ENCODE measurements at places on chromosomes 2 and 18. TPM values are rescaled to one million over a fixed set of nuclear protein-coding genes. Genes with fewer than 3 reads are reported as not detected.

DNA sequence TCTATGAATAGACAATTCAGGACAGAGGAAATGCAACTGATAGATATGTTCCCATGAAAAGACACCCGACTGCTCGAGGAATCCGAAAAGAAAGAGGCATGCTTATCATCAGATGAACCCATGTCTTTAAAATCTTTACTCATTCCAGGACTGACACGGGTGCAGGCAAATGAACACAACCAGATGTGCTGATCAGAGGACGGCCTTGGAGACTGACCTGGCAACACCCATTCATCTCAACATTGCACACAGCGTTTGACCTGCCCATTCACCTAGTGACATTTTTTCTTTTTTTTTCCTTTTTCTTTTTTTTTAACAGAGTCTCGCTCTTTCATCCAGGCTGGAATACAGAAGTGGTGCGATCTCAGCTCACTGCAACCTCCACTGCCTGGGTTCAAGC, 377.5 kb downstream of the EIPR1 start:
- DNase-seq: no peak

GRCh38 chr2:42102591-42103450, 55.0 kb downstream of the PKDCC start:
- DNase-seq: no peak

- no peak for DNase-seq
Measured at GRCh38 chr2:216680951-216681629, 14.3 kb downstream of the IGFBP5 start.

GRCh38 chr2:128469203-128469602, 150.5 kb upstream of the HS6ST1 start:
- DNase-seq: no peak

DNA sequence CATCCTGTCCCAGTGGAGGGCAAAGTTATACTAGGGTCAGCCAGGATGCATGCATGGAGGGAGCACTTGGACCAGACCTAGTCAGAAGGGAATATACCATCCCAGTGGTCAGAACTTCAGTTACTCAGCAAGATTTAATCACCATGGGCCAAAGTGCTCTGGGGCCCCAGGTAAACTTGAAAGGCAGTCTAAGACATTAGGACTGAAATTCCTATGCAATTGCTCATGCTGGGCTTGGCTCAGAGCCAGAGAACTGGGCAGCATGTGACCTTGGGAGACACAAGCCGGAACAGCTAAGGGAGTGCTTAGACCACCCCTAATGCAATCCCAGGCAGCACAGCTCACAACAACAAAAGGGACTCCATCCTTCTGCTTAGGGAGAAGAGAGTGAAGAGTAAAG, 401.3 kb downstream of the KCNJ3 start:
- DNase-seq: no peak

- DNase-seq: no peak
Measured at GRCh38 chr18:56257205-56257604, 381.2 kb downstream of the TXNL1 start.

DNA sequence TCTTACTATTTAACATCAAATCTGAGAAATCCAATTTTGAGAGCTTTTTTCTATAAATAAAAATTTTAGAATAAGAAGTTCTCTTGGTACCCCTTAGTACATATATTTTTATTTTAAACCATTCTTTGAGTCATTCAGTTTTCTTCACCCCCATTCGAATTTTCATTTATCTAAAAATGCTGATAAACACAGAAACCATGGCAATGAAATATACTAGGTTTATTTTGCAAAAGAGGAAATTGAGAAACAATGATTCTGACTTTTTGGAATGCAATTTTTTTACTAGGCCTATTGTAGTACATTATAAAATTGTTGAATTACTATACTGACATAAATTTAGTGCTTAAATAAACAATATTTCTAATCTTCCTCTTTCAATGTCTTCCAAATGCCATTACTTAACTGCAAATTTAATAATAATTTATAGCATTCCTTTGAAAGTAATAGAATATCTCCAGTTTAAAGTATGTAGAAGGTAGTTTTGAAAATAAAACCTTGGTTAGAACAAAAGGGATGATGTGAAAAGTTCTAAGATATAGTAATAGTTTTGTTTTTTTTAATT, 46.3 kb downstream of the TANK start:
- no peak for DNase-seq

DNA sequence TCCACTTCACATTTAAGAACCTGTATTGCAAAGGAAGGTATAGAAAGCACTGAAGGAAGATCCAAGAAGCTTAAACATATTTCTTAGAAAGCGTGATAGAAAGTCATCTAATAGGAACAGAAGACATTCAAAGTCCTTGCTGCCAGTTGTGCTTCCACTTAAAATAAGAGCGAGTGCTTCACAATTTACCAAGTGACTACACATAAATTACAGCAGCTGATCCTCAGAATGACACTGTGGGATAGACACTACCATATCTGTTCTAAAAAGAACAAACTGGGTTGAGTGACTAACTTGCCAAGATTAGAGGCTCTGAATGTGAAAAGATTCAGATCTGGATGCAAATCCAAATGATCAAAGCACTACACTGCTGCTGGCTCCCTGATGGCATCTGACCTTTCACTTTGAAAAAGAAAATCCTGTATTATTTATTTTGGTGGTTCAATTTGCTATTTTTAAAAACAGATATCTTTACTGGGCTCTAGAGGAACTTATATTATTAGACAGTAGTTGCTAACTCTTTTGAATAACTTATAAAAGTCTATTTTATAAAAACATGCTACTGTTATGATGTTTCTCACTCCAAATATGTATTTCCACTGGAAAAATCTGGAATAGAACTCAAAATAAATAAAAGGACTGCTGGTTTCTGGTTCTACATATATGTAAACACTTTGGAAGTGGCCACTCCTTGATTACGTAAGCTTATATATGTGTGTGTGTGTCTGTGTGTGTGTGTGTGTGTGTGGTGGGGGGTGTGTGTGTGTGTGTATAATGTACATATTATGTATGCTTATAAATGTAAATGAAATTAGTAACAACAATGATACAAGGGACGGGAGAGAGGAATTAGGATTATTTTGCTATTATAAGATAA, 57.4 kb downstream of the KIDINS220 start:
- no peak for DNase-seq

DNA sequence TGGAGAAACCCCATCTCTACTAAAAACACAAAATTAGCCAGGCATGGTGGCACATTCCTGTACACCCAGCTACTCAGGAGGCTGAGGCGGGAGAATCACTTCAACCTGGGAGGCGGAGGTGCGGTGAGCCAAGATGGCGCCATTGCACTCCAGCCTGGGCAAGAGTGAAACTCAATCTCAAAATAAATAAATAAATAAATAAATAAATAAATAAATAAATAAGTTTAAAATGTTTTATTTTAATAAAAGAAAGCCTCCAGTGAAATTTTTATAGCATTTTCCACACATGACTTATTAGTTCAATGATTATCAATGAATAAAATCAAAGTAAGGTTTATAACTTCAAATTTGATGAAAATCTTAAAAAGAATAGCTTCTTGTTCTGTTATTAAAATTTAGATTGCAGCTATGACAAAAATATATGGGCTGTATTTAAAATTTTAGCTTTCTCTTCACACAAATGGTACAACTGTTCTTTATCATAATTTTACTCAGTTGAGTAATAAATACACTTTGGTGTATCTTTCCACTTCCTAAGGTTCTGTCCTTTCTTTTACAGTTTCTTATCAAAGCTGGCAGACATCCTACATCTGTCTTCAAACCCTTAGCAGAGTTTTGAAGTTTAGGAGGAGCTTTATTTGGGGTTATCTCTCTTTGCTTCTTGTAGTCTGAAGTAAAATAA, 78.4 kb upstream of the ZSWIM2 start:
- no peak for DNase-seq

DNA sequence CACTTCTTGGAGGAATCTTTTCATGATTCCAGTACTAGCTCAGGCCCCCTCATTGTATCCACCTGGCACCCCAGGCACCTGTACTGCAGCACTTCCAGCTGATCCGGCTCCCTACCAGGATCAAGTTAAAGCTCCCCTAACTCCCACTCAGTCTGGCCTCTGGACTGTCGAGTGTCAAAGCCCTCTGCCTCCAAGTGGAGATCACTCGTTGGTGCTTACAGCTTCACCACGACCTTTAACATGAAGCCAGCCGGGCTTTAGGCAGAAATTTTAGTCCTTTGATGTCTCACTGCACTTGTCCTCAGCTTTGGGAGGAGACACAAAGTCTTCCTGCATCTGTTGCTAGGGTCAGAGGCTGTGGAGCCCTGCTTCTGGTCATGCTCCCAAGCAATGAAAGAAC, 197.7 kb downstream of the ALPK2 start:
- no peak for DNase-seq

DNA sequence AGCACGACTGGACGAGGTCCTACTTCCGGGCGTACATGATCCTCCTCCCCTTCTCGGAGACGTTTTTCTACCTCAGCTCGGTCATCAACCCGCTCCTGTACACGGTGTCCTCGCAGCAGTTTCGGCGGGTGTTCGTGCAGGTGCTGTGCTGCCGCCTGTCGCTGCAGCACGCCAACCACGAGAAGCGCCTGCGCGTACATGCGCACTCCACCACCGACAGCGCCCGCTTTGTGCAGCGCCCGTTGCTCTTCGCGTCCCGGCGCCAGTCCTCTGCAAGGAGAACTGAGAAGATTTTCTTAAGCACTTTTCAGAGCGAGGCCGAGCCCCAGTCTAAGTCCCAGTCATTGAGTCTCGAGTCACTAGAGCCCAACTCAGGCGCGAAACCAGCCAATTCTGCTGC, 24.8 kb downstream of the LYPD1 start:
- DNase-seq: no peak

- no peak for DNase-seq
Measured at GRCh38 chr2:205686783-205687640, 4.7 kb downstream of the NRP2 start.

DNA sequence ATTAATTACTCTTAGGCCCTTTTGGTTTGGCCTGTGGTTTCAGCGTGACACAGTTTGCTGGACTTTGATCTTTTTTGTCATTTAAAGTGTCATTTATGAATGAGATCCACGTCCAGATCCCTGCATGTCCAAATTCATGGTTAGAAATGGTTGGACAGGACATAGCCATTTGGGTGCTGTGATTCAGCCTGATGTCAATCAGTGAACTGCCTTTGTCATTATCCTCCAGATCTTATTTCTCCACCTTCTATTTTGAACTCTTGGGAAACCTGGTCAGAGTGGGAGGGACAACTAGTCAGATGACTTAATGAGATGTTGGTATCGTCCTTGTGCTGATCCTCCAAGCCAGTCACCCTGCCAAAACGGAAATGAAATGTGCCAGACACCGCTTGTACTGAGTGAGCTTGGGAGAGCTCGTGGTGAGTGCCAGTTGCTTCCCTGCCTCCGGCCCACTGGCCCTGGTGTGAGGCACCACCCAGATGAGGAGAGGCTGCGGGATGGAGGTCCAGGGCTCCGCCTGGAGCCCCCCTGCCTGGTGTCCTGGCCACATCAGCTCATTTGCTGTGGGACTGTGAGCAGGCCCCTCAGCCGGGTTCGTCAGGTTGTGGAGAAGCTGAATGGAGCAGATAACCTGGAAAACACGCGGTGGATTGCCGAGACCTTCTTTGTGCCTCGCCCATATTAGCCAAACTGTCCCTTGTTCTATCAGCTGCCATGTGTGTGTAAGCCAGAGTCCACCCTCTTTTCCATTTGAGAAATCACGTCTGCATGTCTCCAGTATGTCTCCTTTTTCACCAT, 70.1 kb downstream of the DGKD start:
- DNase-seq: no peak

GRCh38 chr18:2641638-2642037, 13.9 kb upstream of the SMCHD1 start:
- DNase-seq: no peak

- no peak for DNase-seq
Measured at GRCh38 chr2:23925702-23926289, 1.1 kb downstream of the ATAD2B start.

DNA sequence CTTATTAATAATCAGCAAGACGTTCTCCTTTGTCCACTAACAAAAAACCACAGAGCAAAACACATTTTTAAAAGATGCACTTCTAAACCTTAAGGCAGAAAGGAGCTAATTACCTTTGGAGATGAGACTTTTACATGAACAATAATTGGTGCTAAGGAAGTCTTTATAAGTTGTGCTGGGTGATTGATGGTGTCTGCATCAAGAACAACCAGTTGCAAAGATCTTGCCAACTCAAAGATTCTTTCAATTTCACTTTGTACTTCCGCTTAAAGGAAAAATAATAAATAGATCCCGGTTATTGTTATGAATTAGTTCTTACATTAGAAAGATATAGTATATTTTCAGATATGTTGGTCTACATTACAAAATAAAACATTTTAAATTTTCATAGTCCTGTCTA, 26.9 kb upstream of the ARL5A start:
- DNase-seq: no peak

- DNase-seq: no peak
Measured at GRCh38 chr2:125935559-125935958, 720.4 kb upstream of the GYPC start.

DNA sequence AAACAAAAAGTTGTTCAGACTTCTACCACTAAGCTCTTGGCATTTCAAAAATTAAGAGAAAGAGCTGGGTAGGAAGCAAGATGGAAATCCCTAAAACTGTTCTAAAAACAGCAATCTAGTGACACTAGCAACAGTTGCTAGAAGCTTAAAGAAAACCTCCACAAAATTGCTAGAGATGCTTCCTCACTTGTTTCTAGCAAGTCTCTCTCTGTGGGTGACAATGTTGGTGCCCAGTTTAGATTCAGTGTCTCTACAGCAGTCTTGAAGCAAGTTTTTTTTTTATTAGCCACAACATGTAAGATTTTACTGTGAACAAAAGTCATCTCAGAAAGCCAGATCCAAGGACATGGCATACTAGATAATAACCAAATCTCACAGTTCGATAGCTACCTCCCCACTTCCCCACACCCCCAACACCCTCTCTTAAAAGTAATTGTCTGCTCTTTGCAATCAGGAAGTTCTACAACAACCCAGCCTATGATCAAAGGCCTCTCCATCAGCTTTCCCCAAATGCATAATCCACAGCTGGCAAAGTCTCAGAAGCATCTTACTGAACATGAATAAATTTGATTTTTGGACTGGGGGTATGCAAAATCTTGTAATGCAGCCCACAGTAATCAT, 70.0 kb downstream of the ANKRD44 start:
- DNase-seq: no peak

The CPO gene
- 1.3 TPM for polyA plus RNA-seq

The CFAP210 gene
- 1.2 TPM for polyA plus RNA-seq

The GNLY gene
- not detected for polyA plus RNA-seq

The THOC1 gene
- 68.0 TPM for polyA plus RNA-seq

The IL18R1 gene
- 2.7 TPM for polyA plus RNA-seq

The SP5 gene
- polyA plus RNA-seq: 0.71 TPM
